ENCODE measurements at places on chromosomes 5 and 9.

- DNase-seq, result no peak
These were observed 256.2 kb downstream of the TAF11L14 start for GRCh38 chr5:17890501-17890900.

- no peak for DNase-seq
These were observed 13.4 kb upstream of the ACSL6 start for GRCh38 chr5:132024789-132025402.

DNA sequence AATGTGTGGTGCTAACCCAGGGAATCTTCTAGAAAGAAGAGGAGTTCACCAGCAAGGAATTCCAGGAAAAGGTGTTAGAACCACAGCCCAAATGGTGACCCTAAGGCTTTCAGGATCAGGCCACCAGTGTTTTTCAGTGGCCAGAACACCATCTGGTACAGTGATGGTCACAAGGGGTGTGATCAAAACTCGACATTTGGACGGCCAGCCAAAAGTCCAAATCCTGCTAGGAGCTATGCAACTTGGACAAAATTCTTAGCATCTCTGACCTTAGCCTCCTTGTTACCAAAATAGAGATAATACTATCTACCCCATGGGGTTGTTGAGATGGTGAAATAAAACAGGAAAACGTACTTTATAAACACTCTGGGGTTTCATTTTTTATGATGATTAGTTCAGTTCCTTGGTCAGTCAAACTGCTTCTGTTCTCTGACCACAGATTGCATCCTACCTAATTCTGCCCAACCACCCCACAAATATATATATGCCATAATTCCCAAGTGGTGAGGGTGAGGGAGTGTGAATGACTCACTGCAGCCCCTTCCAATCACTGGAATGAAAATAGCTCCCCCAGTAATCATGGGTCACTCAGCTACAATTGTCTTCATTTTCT lies 210.3 kb downstream of the CDK5RAP2 start:
- no peak for DNase-seq

- no peak for DNase-seq
These were observed 26.2 kb downstream of the GRIA1 start for GRCh38 chr5:153516504-153517240.

GRCh38 chr5:67214036-67214435 lies 17.4 kb upstream of the CD180 start:
- no peak for DNase-seq

GRCh38 chr5:10688651-10689171 lies 72.3 kb downstream of the DAP start:
- no peak for DNase-seq

DNA sequence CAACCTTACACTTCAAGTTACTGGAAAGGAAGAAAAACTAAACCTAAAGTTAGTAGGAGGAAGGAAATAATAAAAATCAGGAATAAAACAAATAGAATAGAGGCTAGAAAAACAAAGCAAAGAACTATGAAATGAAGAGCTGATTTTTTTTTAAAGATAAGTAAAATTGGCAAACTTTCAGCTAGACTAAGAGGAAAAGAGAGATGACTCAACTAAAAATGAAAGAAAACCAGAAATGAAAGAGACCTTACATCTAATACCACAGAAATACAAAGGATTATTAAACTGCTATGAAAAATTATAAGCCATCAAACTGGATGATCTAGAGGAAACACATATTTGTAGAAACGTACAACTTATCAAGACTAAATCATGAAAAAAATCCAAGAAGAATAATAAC lies 60.0 kb downstream of the PRRC1 start:
- no peak for DNase-seq

DNA sequence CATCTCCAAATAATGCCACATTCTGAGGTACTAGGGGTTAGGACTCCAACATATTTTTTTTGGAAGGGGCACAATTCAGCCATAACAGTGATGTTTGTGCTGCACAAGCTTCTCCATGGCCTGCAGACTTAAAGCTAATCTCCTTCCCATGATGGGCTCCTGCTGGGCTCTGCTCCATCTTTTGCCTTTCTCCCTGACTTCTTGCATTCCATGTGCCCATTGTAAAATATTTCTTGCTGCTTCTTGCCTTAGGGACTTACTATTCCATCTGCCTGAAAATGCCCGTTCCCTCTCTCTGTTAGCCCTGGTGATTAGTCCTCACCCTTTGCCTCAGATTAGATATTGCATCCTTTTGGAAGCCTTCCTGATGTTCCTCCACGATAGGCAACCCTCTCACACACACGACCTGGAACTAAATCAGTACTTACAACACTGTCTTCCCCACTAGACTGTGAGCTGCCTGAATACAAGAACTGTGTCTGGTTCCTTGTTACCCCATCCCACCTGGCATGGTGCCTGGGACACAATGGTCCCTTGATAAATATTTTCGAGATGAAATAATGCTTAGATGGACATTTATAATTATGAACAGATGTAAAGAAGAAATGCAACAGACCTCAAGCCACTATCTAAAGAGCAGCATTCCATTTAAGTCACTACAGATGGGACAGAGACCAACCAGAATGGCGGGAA lies 33.5 kb downstream of the OR1J1 start:
- DNase-seq, result no peak

DNA sequence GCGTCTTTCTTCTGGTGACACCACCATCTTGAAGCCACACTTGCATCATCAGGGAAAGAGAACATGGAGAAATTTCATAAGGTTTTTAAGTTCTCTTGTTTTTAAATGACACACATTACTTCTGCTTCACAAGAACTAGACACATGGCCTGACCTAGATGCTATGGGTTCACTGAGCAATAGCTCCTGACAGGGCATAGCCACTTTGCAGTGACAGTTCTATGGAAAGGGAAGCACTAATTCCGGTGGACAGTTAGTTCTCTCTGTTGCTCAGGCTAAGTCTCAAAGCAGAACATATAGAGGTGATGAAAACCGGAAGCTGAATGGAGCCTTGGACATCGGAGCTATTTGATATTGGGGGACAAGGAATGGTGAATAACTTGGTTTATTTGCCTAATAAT lies 940.1 kb upstream of the WWC1 start:
- DNase-seq, result no peak

DNA sequence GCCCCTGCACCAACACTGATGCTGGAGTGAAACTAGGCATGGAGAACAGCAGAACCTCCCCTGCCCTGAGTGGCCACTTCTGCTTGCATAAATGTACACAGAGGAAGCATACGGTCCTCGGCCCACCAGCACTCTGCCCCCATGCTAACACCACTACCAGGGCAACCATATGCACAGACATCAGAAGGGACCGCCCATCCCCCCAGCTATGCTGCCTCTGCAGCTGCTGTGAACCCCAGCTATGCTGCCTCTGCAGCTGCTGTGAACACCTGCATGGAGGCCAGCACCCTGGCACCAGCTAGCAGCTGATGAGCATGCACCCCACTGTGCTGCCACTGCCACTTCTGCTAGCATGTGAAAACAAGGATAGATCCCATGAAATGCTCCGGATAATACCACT lies 250.3 kb downstream of the TUSC1 start:
- DNase-seq, result no peak

DNA sequence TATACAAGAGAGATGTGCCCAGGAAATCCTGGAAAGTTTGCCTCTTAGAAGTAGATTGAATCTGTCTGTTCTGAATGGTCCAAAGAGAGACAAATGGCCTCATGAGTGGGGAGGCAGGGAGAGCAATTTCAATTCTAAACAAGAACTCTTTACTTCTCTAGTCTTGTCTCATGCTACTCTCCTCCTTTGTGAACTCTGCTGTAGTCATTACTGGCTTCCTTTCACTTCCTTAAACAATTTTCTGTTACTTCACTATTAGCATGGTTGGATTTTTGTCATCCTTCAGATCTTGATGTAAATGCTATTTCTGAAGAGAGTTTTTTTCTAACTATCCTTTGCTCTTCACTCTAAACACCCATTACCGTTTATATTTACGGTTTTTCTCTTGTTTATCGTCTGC lies 54.0 kb upstream of the GRIN3A start:
- DNase-seq, result no peak

DNA sequence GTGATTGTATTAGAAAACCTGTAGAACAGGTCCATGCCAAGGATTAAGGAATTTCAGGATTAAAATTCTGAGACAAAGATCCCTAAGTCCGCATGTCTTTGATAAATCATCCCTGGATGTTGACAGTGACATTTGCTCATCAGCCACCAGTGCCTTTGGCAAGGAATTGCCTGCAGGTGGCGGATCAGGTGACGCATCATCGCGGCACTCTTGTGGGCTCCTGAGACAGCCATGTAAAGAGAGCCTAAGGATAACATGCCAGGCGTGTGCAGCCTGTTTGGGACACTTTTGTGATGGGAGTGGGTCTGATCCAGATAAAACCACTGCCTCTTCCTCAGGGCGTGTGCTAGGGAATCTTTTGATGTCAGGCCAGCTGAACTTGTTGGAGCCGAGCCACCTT lies 40.6 kb downstream of the ADCY2 start:
- DNase-seq, result no peak

- no peak for DNase-seq
These were observed 59.8 kb upstream of the BARX1 start for GRCh38 chr9:94014920-94015319.

DNA sequence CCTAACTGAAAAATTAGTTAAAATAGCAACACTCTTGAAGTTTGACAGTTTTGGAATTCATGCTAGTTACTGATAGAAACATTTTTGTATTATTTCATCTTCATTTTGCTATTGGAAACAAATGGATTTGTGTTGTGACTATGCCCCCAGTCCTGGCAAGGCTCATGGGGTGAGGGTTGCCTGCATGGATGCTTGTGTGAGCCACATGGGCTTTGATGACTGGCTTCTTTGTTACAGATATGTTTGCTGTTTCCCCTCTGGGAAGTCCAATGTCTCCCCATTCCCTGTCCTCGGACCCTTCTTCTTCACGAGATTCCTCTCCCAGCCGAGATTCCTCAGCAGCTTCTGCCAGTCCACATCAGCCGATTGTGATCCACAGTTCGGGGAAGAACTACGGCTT lies 44.2 kb downstream of the CD180 start:
- DNase-seq, result no peak

DNA sequence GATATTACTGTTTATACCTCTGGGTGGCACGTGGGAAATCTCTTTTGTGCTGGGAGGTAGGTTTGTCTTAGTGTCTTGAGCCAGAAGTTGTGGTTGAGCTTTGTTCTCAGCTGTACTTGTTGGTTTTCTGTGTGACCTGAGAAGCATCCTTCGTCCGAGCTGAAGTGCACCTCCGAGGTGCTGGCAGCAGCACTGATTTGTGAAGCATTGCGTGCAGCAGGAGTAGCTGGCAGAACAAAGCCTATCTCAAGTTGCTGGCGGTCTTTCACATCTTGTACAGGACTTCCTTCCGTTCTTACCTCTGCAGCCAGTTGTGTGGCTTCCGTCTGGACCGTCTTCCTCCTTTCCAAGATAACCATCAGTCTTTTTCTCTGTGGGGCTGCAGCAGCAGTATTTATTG lies 4.3 kb downstream of the PRRC2B start:
- peak; percentile 42 for DNase-seq

GRCh38 chr9:88574953-88575352 lies 40.0 kb downstream of the NXNL2 start:
- DNase-seq, result no peak
